ENCODE measurements at places on chromosomes 2 and 18.

DNA sequence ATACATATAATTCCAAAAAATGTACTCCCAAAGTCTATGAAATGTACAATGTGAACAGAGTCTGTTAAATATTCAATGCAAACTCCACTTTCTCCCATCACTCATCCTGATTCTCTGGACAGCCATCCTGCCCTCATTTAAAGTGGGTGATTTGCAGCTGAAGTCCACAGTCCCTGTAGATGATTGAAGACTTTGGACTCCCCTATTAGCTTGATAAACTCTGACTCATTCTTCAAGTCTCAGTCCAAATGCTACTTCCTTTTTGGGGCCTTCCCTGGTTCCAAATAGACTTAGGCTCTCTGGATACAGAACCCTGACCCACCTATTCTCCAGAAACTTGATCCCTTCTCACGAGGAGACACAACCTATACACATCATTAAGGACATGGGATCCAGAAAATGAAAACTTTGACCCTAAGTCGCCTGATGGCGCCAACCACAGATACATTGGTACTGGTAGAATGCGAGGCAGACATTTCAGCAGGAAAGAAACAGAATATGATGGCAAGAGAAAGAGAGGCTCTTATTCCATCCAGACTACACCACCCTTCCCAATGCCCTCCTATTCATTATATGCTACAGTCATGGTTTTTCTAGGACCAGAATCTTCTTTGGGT lies 122.7 kb downstream of the VIT start:
- DNase-seq, result no peak

GRCh38 chr2:120344976-120345581 lies 857 bp upstream of the INHBB start:
- DNase-seq, result peak; percentile 44

DNA sequence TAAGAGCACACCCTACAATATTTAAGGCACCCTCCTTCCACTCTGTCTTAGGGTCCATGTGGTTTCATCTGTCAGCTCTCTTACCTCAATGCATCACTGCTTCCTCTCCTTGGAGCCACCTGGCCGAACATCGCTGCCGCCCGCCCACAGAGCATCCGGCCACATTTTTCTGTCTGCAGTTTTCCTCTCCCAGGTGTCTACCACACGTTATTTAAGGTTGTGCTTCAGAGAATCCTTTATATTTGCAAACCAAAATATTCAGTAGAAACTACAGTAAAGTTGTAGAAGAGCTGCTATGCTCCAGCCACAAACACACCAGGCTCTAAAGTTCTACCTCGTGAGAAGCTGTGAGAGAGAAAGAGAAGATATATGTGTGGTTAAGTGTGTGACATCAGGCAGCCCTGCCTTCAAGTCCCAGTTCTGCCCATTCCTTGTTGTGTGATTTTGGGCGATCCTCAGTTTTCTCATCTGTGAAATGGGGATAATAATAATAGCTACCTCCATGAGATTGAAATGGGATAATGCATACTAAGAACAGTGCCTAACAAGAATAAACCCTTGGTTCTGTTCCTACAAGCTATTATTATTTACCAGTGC lies 4.9 kb upstream of the STK17B start:
- no peak for DNase-seq

GRCh38 chr18:2186967-2187366 lies 384.3 kb downstream of the METTL4 start:
- DNase-seq, result no peak

GRCh38 chr2:229118927-229119326 lies 152.2 kb downstream of the PID1 start:
- no peak for DNase-seq

DNA sequence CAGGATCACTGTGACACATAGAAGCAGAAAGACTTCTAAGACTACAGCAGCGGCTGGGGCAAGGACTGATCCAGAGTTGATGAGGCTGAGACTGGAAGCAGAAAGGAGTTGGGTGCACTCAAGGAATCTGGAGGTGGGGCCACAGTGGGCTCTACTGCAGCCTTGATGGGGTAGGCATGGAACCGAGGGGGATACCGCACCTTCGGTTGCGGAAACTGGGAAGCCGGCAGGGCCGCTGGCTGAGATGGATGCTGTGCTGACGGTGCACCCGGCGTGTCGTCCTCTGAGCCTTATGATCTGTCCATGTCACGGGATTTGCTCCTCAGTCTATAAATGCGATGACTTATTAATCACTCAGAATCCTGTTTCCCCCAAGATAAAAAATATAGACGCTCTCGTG lies 473.5 kb upstream of the MYT1L start:
- DNase-seq, result no peak

DNA sequence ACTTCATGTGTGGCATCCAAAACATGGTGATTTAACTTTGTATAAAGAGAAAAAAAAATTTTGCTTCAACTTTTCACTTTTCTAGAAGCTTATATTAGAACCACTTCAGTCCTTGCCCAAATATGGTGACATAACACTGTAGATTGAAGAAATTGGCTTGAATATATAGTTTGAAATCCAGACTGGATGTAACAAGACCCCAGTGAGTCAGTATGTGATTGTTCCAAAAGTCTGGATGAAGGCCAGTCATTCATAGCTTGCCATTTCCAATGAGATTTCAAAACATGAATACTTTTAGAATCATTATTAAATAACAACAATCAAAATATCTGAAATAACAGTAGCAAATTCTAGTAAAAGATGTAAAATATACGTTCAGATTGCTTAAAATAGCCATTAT lies 104.8 kb upstream of the FN1 start:
- peak; percentile 52 for DNase-seq

DNA sequence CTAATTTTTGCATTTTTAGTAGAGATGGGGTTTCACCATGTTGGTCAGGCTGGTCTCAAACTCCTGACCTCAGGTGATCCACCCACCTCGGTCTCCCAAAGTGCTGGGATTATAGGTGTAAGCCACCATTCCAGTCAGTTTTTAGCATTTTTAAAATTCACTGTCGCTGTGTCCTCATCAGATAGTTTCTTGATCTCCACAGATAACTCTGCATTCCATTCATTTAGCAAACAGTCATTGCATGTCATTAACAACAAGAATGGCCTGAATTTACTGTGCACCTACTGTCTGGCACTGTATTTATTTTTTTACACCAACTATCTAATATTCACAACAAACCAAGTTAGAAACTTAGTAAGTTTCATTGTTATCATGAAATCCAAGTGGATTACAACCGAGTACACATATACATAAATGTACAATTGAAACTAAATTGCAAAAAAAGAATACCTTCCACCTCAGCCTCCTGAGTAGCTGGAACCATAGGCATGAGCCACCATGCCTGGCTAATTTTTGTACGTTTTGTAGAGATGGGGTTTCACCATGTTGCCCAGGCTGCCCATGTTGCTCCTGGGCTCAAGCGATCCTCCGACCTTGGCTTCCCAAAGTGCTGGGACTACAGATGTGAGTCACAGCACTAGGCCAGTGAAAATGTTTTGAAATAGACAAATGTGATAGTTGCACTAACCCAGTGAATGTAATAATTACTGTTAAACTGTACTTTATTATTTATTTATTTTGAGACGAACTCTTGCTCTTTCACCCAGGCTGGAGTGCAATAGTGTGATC lies 4.3 kb downstream of the MCEE start:
- DNase-seq, result no peak

GRCh38 chr18:50024466-50024865 lies 170.5 kb downstream of the MYO5B start:
- DNase-seq, result no peak
